ENCODE measurements at places on chromosomes 3 and 15.

DNA sequence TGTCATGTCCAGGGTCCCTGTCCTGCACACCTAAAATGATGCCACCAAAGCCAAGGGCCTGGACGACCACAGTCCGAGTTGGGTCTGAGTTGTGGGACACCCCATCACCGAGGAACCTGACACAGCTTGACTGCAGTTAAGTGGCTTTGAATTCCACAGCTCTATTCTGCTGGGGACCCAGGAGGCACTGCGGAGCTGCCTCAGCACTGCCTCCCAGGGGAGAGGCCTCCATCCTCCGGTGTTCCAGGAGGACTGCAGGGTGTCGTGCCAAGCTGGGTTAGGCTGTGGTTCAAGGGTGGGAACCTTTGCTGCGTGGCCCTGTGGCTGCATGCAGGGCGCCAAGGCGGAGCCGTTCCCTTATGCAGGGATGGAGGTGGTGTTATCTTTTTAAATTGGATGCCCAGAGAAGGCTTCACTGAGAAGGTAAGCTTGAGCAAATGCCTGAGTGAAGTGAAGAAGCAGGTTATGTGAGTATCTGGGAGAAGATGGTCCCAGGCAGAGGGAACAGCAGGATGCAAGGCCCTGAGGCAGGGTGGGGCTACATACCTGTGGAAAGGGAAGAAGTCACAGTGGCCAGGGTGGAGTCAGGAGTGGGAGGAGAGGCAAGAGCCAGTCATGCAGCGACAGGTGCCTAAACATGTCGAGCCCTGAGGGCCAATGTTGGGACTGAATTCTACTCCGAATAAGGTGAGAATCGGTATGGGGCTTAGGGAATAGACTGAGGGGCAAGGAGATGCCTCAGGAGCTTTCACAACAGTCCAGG, 144.8 kb downstream of the TPRA1 start:
- DNase-seq: no peak

DNA sequence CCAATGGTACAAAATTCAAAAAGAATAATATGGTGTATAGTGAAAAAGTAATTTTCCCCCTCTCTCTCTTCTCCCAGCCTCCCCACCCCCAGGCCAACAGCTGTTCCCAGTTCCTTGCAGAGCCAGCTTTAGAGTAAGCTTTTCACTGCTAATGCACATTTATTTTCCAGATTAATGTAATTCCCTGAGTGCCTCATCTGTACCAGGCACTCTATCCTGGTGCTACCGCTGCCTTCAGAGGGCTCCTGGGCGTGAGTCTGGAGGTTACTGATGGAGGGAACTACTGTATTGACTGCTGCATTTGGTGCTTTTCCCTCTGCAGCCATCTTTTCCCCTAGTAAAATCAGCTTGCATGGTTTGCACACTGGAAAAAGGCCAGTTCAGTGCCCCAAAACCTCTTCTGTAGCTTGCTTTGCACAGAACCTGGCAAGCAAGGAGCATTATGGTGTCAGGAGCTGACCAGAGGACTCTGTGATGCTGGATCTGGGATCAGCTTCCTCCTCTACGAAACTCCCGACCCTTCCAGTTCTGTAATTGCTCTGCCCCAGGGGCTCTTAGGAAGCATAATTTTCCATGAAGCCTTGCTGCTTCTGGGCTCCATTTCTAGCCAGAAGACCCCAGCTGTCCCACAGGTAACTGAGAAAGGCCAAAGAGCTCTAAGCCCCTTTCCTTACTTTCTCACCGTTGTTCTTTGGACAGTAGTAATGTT, 8.5 kb upstream of the USP3 start:
- DNase-seq: no peak

DNA sequence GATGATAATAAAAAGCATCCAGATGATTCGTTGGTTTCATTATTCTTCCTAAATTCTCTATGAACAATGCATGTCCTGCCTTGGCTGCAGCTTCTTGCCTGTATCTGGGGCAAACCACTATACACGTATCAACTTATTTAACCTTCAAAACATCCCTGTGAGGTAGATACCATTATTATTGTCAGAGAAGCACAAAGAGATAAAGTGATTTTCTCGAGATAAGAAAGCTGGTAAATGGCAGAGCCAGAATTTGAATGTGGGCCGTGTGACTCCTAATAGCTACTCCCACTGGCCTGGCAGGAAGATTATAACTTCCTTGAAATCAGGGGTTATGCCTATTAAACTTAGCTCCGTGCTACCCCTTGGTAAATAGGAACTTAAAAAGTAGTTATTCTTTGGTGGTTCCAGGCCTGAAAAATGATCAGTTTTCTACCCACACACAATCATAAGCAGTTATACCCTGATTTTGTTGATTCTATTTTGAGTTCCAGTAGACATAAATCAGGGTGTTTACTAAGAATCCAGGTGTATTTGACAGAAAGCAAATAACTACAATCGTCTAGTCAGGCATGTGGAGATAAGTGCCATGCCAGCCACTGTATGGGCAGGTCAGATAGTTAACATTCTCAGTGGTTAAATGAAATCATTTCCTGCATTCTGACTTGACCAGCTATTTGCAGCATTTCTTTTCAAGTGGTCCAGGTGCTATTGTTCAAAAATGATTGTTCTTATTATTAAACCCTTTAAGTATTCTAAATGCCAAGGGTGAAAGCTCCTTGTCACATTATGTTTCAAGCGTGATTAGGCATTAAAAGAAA, 99.2 kb upstream of the LRRN1 start:
- DNase-seq: no peak

DNA sequence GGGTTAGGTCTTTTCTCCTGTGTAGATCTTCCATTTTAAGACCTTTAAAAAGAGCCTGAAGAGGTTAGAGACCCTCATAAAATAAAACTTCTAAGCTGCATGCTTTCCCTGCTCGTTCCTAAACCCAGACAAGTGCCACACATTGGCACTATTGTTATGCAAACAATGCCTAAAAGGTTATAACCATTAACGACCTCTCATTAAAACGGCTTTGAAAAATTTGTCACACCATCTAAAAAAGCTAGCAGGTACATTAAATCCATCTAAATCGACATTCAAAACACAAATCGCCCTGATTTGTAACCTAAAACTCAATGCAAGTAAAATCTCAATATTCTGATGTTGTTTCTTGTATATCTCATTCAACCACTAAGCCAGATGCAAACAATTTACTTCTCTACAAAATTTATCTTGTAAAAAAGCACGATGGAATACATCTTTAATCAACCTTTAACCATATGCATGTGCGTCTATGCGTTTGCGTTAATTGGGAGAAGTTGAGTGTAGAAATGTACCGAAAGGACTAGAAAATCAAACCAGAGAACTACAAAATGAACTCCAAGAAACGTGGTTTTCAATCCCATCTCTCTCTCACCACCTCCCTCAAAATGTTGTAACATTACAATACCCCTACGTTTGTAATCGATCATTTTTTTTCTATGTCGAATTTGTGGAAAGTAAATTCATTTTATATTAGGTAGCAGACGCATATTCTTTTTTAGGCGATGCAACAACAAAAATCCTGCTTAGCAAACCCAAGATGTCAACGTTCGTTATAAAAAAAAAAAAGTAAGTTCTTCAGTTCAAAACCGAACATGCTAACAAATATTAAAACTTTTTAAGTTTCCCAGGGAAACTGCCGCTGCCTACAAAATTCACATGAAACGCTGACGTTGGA, 1.2 kb downstream of the ALDH1A2 start:
- no peak for DNase-seq
